ENCODE measurements at places on chromosomes 2 and 18.

GRCh38 chr2:42430188-42430587 is 63.6 kb downstream of the KCNG3 start:
- DNase-seq = no peak

DNA sequence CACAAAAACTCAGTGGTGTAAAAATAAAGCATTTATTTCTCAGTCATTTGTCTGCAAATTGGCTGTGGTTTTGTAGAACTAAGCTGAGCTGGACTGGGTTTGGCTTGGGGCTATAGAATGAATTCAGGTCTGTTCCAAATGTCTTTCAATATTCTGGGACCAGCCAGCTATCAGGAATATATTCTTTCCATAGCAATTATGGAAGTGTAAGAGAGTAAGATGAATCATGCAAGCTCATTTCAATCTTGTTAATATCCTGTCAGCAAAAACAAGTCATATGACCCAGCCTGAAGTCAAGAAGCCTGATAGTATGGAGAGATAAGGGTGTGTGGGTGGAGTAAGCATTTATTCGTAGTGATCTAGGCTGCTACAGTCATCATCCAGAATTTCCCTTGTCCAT is 481.0 kb upstream of the CDH2 start:
- no peak for DNase-seq

DNA sequence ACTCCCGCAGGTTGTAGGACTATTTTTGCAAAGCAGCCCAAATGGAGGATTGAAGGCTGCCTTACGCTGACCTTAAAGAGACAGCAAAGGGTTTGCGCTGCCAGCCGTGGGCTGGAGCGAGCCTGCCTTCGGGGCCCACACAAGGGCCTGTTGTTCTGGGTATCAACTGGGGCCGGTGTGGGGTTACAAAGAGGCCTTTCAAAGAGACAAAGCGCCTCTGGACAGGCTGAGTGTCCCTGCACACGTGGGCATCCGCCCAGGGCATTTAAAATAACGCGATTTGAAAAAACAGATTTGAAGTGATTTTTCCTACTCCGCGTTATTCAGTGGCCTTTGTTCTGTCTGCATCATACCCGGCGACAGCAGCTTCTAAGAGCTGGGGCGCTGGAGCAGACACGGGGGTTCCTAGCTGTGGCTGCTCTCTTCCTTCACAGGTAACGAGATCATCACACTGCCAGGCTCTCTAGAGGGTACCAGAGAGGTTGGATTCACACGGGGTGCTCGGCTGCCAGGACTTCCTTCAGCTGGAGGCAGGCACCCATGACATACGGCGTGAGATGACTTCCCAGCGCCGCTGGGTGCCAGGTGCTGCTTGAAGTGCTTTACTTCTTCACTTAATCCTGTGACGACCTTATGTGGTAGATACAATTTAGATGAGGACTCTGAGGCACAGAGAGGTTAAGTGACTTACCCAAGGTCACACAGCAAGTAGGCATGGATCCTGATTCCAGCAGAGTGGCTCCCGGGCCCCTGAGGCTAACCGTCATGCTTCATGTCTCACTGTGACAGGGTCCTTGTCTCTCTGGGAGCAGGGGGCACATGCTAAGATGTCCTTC is 32.2 kb downstream of the MAL start:
- DNase-seq = no peak

GRCh38 chr2:33291278-33292013 is 185.0 kb upstream of the RASGRP3 start:
- no peak for DNase-seq

DNA sequence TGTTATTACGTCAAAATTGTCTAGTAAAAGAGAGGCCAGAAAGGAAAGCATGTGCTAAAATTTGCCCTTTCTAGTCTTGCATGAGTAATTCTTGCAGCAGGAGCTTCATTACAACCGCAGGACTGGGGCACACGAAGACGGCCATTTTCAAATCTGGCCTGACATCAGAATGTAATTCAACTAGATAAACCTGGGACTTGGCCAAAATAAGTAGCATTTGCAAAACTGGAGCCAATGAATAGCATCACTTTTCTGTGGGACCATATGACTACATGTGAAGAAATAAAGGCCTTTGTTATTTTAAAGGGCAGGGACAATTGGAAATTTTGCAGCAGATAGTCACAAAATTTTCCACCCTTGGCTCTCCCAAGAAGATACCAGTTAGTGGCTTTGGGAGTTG is 3.0 kb upstream of the FZD7 start:
- DNase-seq = no peak

DNA sequence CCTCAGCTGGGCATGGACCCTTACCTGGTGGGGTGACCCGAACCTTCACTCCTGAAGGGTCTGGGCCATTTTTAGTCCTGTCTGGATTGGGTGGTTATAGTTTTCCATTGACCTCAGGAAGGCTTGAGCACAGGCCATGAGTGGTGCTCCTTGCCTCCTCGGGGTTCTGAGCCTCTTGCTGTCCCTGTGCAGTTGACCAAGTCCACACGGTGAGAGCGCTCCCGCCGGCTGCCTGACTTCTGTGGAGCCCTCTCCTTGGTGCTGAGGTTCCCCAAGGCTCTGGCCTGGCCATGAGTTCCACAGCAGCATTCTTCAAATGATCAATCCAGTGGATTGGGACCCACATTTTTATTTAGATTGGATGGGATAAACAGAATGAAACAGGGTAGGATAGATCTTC is 159.5 kb downstream of the SEPTIN10 start:
- DNase-seq = no peak

DNA sequence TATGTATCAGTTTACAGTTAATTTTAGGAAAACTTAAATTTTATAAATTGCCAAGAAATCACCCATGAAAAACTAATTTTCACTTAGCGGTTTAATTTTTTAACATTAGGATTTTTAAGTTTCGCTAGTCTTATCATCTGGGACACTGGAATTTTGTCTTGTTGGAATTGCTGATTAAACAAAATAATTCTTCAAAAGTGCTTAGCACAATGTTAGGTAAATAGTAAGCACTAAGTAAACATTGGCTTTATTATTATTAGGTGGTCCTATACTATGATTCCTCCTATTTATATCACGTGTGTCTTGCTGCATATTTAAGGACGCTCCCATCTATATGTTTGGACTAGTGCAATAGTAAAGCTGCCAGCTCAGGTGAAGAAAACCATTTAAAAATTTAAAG is 54.6 kb upstream of the MAP4K3 start:
- no peak for DNase-seq

GRCh38 chr2:19775838-19776237 is 125.9 kb downstream of the TTC32 start:
- DNase-seq = no peak

DNA sequence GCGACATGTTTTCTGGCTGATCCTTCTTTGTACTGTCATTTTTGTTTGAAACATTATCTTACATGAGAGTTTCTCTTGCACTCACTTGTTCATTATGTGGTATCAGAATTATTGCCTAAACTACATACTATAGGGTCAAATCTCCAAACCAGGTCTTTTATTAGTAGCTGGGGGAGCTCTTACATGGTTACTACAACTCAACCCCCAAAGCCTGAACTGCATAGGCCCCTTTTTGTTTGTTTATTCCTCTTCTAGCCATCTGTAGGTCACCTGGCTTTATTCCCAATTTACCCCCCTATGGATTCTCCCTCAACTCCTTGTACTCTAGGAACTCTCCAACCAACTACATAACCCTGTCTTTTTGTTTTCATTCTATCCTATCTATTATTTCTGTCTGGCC is 46.7 kb downstream of the PUM2 start:
- no peak for DNase-seq

- no peak for DNase-seq
These were observed 41.4 kb downstream of the THUMPD2 start for GRCh38 chr2:39737661-39738060.

- DNase-seq = no peak
These were observed 4.5 kb downstream of the C1QL2 start for GRCh38 chr2:119154076-119154475.

DNA sequence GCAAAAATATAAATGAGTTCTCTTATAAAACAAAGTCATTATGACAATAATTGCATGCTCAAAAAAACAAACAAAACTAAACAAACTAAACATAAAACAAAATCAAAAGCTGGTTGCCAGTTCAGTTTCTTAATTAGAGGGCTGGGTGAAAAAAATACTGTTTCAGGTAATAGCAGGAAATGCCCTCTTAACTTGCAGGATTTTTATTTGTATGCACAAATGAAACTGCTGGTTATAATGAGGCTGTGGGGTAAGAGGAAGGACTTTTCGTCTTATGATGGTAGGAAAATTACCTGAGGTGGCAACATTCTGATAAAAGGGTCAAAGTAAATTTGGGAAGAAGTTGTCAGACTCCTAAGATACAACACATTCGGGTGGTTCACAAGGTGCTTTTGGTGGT is 21.5 kb upstream of the CDKL4 start:
- no peak for DNase-seq

Data from cerebellar cortex (tissue), 1 donor.